ENCODE measurements at places on chromosomes 5 and 9. TPM values are rescaled to one million over a fixed set of nuclear protein-coding genes. Genes with fewer than 3 reads are reported as not detected.

SH3GLB2 gene
- polyA plus RNA-seq, result 102 TPM

TMEM161B gene
- polyA plus RNA-seq, result 32.7 TPM

ENHO gene
- polyA plus RNA-seq, result 1.5 TPM

CCDC171 gene
- 4.4 TPM for polyA plus RNA-seq

NUP214 gene
- 61.3 TPM for polyA plus RNA-seq

RNF180 gene
- 9.2 TPM for polyA plus RNA-seq

LRRTM2 gene
- 1.9 TPM for polyA plus RNA-seq

GPR21 gene
- polyA plus RNA-seq, result not detected

SLC25A2 gene
- polyA plus RNA-seq, result 0.04 TPM

PCDHA2 gene
- 0.22 TPM for polyA plus RNA-seq

SERF1A gene
- polyA plus RNA-seq, result 14.7 TPM

ZNF366 gene
- 4.5 TPM for polyA plus RNA-seq

CD74 gene
- 329 TPM for polyA plus RNA-seq

EIF4EBP3 gene
- 12.2 TPM for polyA plus RNA-seq

DRD1 gene
- polyA plus RNA-seq, result 0.04 TPM

CFAP77 gene
- polyA plus RNA-seq, result 0.97 TPM

PCDHA4 gene
- polyA plus RNA-seq, result 0.97 TPM

RHOBTB3 gene
- polyA plus RNA-seq, result 77.5 TPM

SIGMAR1 gene
- 52.6 TPM for polyA plus RNA-seq

ELAVL2 gene
- 4.6 TPM for polyA plus RNA-seq

PCDHGA6 gene
- 5.4 TPM for polyA plus RNA-seq

TNFSF8 gene
- 0.52 TPM for polyA plus RNA-seq

GALNT12 gene
- 9.9 TPM for polyA plus RNA-seq

INSL4 gene
- polyA plus RNA-seq, result not detected

FCN1 gene
- polyA plus RNA-seq, result 2.8 TPM

IFNA13 gene
- not detected for polyA plus RNA-seq

CARTPT gene
- not detected for polyA plus RNA-seq

CXCL14 gene
- polyA plus RNA-seq, result 44.9 TPM
